ENCODE measurements at places on chromosomes 6 and 20. TPM values are rescaled to one million over a fixed set of nuclear protein-coding genes. Genes with fewer than 3 reads are reported as not detected.

Gene HLA-DQB1
- total RNA-seq, result not detected

DNA sequence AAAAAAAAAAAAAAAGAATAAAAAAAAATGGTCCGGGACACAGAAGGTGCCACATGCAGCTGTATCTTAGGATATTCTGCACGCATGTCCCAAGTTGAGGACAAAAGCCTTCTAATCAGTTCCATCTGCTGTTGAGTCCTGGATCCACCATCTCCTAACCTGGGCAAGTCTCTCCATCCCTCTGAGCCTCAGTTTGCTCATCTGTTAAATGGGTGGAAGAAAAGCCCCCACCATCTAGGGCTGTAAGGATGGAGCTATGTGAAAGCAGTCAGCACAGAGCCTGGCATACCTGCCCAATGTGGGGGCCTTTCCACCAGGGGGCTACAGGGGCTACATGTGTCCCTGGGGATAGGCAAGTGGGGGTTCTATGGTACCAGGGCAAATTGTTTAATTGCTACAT, 208.4 kb downstream of the ZMYND8 start:
- no peak for DNase-seq

Gene NT5DC1
- 47.9 TPM for total RNA-seq

GRCh38 chr20:32316667-32317066, 39.2 kb downstream of the KIF3B start:
- no peak for DNase-seq

Gene RPS18
- 1,852 TPM for total RNA-seq

- DNase-seq, result no peak
These were observed 23.2 kb downstream of the GHRH start for GRCh38 chr20:37238426-37238825.

DNA sequence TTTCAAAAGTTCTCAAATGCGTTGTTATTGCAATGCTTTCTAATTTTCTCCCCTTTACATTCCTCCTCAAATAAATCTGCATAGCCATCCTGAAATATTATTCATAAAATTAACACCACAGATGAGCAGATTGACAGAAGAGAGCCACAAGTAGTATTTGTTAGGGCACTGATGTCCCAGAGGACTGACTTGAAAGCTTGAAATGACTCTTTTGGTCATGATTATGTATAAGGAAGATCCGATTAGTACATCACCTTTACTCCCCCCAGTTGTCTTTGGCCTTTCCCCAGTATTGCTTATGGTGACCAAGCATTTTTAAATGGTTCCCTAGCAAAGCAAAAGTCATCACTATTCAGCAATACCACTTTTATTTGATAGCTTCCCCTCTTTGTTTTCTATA, 187.6 kb downstream of the ADAT2 start:
- no peak for DNase-seq

DNA sequence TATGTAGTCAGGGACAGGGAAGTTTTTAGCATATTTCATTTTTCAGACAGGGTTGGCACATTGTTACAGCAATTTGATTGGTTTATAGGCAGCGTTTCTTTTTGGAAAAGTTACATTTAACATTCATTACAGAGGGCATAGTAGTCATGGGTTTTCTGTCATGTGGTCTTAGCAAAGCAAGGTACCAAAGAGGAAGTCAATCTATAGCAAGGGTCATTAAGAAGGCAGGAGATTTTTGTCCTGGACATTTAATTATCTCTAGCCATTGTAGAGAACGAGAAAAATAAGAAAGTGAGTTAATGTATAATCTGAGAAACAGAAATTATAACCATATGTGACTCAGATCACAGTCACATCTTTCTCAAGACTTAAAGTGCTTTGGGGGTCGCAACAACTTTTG, 47.4 kb downstream of the TPD52L1 start:
- no peak for DNase-seq

DNA sequence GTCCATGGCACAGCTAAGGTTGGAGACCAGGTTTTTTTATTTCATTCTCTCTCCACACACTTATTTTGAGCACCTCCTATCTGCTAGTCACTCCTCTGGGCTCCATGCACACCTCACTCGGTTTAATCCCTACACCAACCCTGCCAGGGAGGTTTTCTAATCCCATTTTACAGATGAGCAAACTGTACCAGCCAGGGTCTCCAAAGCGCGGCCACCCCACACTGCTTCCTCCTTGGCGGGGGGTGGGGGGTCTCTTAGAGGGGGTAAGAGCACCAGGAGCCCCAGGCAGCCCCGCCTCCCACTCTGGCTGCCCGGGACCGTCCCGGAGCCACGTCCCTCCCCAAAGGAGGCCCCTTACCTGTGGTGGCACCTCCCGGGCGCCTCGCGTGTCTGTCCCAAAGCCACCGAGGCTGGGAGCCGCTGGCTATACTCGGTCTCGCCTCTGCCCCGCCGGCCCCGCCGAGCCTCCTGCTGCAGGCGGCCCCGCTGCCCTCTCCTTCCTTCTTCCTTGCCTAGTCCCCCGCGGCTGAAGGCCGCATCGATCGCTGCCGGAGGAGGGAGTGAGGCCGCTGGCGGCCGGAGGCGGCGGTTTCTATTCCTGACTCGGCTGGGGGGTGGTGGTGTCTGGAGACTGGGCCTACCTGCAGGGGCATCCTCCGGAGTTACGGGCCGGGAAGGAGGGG, at the start of gene KCNS1:
TSS of gene KCNS1 (minus strand) at position 565 of the 683 bp plus-strand sequence. CDS start 1,891 bp downstream, outside the sequence.
- no peak for DNase-seq

Gene CSNK2B
- 253 TPM for total RNA-seq

GRCh38 chr6:6351511-6352025, 31.1 kb upstream of the F13A1 start:
- peak; percentile 50 for DNase-seq

- no peak for DNase-seq
These were observed 108.4 kb downstream of the SLX4IP start for GRCh38 chr20:10543480-10543879.

Gene HS3ST5
- total RNA-seq, result not detected

Gene PSORS1C2
- total RNA-seq, result not detected

Gene NRN1
- total RNA-seq, result 46.1 TPM

DNA sequence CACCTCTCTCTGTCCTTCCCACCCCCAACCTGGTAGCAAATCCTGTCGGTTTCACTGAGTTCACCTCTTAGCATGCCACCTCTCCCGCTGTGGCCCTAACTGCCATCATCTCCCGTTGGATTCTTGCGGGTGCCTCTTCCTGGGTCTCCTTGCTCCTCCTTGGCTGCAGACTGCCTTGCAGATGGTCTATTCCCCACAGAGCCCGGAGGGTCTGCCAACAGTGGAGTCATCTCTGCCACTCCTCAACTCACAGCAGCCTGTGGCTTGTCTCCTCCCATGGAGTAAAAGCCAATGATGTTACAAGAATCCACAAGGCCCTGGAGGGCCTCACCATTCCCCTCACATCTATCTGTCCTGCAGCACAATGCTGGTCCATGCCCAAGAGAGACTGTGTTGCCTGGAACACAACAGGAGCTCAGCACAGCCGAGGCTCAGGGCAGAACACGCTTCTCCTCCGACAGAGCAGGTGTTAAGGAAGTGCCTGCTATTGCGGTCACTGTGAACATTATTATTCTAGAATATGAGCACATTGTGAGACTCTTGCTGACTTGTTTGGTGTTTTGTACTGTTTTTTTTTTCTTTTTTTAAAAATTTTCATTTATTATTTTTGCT, 241.8 kb upstream of the SULF2 start:
- DNase-seq, result no peak

- DNase-seq, result no peak
These were observed 40.8 kb downstream of the NT5E start for GRCh38 chr6:85490516-85491248.

DNA sequence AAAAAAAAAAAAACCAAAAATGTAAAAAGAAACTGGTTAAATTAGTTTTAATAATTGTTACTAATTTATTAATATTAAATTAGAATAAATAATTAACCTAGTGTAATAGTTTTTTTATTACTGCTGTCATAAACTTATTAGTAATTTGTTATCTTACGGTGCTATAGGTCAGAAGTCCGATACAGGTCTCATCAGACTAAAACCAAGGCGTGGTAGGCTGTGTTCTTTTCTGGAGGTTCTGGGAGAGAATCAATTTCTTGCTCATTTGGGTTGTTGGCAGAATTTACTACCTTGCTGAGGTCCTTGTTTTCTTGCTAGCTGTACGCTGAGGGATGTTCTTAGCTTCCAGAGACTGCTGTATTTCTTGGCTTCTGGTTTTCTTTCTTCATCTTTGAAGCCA, 85.9 kb upstream of the RNF24 start:
- DNase-seq, result no peak

GRCh38 chr6:99138445-99138844, 190.7 kb upstream of the FBXL4 start:
- DNase-seq, result no peak

DNA sequence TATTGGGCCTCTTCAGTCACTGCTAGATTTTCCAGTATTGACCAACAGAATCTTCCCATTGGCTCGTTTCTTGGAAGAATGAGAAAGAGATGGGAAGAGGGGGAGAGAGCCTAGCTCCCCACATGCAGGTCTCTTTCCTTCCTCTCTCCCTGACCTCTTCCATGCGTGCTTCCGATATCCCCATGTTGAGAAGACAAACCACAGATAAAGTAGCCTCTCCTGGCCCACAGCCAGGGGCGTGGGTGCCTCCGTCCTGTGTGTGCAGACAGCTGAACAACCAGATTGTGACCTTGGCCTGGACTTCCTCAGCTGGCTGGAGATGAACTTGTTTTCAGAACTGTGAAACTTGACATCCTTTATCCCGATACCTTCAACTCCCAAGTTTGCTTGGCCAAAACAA, 71.0 kb downstream of the EDN3 start:
- no peak for DNase-seq
